ENCODE measurements at places on chromosomes 6 and 20. TPM values are rescaled to one million over a fixed set of nuclear protein-coding genes. Genes with fewer than 3 reads are reported as not detected.

MRAP2 gene
- 1.9 TPM for total RNA-seq

TMC2 gene
- 0.12 TPM for total RNA-seq

GDAP1L1 gene
- not detected for total RNA-seq

RAMACL gene
- 1.1 TPM for total RNA-seq

GNRH2 gene
- 0.75 TPM for total RNA-seq

CD93 gene
- total RNA-seq, result 38.4 TPM

LBP gene
- 0.55 TPM for total RNA-seq

TRIM40 gene
- total RNA-seq, result not detected

IRF4 gene
- 2.9 TPM for total RNA-seq

ZBTB2 gene
- total RNA-seq, result 9.1 TPM

LRFN2 gene
- not detected for total RNA-seq

SYNDIG1 gene
- total RNA-seq, result 5.7 TPM

MAN1A1 gene
- 87.1 TPM for total RNA-seq

HTR1B gene
- 0.58 TPM for total RNA-seq

KCNG1 gene
- 9.9 TPM for total RNA-seq

SERINC1 gene
- total RNA-seq, result 190 TPM

SIGLEC1 gene
- 8.2 TPM for total RNA-seq

TP53TG5 gene
- not detected for total RNA-seq

SIRPG gene
- total RNA-seq, result 1.2 TPM

CYP21A2 gene
- 1.3 TPM for total RNA-seq

SSTR4 gene
- total RNA-seq, result not detected

XKR7 gene
- not detected for total RNA-seq

SIRPD gene
- total RNA-seq, result 0.40 TPM

CDH26 gene
- total RNA-seq, result 3.3 TPM

NOX3 gene
- not detected for total RNA-seq

KIAA0408 gene
- 6.8 TPM for total RNA-seq

GPR6 gene
- total RNA-seq, result not detected

KHDRBS2 gene
- 1.2 TPM for total RNA-seq
